ENCODE measurements at places on chromosomes 12 and 14.

DNA sequence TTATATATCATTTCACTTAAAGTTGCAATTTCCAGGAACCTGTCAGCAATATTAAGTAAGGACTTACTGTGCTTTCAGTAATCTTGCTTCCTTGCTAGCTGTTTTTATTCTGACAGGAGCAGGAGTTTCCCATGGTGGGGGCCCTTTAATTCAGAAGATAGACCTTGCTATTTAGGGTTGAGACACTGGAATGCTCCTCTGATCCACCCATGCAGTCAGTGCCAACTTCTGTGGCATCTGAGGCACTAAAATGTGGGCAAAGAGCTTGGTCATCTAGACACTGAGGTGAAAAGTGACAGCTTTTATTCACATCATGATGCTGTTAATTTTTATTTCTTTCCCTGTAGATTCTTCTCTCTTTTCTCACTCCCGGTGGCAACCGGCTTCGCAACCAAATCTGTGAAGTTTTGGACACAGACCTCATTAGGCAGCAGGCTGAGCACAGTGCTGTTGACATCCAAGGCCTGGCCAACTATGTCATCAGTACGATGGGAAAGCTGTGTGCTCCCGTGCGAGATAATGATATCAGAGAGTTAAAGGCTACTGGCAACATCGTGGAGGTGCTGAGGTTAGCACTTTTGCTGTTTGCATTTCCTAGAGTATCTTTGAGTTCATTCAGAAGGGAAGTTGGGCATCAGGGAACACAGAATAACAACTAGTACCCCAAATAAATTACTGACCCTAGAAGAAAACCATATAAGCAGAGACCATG, 18.8 kb downstream of the TCP11L2 start:
- no peak for DNase-seq

DNA sequence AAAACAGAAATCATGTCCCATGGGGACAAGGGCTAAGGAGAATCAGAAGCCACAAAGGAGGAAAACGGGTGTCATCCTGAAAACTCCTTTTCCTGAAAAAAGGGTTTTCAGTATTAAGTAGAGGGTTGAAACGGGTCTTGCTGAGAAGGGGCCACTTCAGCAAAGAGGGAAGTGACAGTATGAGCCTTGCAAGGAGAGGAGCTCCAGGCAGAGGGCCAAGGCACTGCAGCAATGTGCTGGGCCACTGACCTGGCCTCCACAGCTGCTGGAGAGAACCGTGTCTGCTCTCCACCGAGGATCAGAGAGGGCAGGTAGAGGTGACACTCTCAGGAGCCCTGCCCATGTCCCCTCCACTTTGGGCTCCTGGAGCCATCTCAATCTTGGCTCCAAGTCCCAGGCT, 103.3 kb downstream of the NCOR2 start:
- no peak for DNase-seq

- no peak for DNase-seq
Observed at GRCh38 chr14:34713681-34714319, 593 bp downstream of the CFL2 start.

DNA sequence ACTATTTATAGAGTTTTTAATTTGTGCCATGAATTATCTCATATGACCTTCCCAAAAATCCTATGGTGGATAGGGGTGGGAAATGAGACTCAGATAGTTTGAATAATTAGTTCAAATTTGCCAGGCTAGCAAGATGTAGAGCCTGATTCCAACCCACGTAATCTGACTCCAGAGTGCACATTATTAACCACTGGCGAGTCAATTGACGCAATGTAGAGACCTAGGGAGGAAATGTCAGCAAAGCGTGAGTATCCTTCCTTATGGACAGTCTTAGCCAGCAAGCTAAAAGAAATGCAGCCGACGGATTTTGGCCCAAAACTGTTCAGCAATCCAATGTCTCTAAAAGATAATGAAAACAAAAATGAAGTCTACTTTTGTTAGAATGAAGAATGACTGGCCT, 193.3 kb upstream of the KRR1 start:
- DNase-seq, result no peak

- DNase-seq, result no peak
Observed at GRCh38 chr12:109951136-109951535, 45.0 kb downstream of the GIT2 start.

- DNase-seq, result no peak
Observed at GRCh38 chr14:53912021-53912420, 44.6 kb downstream of the BMP4 start.

Data from SIG-M5 (cell line).